Activated CD8-positive, alpha-beta memory T cell treated with anti-CD3 and anti-CD28 coated beads, Interleukin-2, amount 50 U/mL, for 4 hours (primary cell): ENCODE measurements at places on chromosomes 16 and 17.
A peak's percentile ranks its signal among the peaks of the same experiment; 100 is the strongest.

DNA sequence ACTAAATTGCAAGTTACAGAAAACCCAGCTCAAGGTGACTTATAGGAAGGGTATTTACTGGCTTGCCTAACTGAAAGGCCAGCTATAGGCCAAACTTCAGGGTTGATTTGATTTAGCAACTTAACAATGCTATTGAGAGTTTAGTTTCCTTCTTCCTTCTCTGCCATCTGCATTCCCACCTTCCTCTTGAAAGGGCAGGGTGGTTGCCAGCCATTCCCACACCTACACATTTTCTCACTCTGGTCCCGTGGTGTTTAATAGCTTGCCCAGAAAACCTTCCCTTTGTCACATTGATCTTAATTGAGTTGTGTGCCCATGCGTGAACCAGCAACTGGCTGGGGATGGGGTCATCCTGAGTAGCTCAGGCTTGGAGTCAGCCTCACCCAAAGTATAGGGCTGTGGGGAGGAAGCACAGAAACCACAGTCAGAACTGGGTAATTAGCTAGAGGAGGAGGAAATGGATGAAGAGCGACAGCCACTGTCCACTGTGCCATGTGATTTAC is 194.7 kb downstream of the SPECC1 start:
- DNase-seq: no peak

DNA sequence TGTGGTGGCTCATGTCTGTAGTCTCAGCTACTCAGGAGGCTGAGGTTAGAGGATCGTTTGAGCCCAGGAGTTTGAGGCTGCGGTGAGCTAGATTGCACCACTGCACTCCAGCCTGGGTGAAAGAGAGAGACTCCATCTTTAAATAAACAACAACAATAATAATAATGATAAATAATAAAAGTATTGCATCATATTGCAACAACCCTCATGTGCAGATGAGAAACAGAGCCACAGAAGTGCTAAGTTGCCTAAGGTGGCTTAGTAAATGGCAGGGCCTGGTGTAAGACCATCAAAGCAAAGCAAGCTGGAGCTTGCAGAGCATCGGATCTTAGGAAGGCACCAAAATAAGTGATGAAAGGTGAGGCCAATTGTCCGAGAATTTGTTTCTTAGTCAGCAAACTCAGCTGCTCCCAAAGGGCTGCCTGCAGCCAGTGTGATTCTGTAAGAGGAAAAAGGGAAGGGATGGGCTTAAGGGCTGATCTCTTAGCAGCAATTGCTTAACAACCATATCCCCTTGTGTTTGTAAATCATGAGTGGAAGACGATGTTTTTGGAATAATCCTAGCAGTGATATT is 45.3 kb upstream of the HS3ST3A1 start:
- no peak for DNase-seq

DNA sequence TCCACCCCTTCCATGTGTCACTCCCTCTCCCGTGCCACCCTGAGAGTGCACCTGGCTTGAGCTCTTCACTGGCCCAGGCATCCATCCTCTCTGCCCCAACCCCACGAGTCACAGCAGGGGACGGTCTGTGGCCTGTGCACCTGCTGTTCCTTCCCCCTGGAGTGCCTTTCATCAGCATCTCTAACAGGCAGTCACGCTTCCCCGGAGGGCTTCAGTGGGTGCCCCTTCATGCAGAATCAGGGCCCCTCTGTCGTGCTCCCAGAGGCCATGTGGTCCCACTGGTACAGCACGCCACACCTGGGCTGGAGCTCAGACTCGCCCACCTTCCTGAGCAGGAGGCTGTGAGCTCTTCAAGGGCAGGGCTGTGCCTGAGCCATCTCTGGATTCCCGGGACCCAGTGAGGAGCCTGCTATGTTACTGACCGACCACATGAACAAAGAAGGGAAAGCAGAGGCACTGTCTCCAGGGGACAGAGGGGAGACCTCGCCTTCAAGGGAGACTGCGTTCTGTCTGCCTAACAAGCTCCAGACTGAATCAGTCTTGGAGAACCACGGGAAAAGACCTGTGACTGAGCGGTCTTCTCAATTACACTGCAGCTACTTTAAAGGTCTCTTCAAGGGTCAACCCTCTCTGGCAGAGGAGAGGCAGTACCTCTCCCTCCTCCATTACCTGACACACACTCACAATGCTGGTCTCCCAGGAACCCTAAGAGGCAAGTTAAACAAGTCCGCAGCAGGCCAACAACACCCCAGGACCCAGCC is 78.8 kb upstream of the DOC2B start:
- DNase-seq: peak; percentile 7

GRCh38 chr16:81752876-81753227 is 26.2 kb upstream of the PLCG2 start:
- no peak for DNase-seq

- peak; percentile 59 for DNase-seq
These were observed at the start of gene STX1B for GRCh38 chr16:31010585-31011325. Gene STX1B, minus strand, starts transcription at chr16:31010638. Its CDS starts 242 bp downstream, at chr16:31010396.

GRCh38 chr17:60640503-60640902 is 37.1 kb upstream of the BCAS3 start:
- DNase-seq: no peak

DNA sequence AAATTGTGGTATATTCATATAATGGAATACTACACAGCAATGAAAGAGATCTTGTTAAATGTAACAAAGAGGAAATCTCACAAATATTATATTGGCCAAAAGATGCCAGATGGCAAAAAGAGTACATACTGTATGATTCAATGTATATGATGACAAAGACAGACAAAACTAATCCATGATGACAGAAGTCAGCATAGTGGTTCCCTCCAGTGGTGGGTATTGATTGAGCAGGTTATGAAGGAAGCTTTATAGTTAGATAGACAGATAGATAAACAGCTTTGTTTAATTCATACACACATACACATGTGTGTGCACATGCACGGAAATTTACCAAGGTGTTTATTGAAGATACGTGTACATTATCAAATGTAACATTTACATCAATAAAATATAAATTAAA is 74.4 kb upstream of the SMIM36 start:
- DNase-seq: no peak

GRCh38 chr17:28901866-28902818 is 737 bp downstream of the DHRS13 start:
- DNase-seq: peak; percentile 58

DNA sequence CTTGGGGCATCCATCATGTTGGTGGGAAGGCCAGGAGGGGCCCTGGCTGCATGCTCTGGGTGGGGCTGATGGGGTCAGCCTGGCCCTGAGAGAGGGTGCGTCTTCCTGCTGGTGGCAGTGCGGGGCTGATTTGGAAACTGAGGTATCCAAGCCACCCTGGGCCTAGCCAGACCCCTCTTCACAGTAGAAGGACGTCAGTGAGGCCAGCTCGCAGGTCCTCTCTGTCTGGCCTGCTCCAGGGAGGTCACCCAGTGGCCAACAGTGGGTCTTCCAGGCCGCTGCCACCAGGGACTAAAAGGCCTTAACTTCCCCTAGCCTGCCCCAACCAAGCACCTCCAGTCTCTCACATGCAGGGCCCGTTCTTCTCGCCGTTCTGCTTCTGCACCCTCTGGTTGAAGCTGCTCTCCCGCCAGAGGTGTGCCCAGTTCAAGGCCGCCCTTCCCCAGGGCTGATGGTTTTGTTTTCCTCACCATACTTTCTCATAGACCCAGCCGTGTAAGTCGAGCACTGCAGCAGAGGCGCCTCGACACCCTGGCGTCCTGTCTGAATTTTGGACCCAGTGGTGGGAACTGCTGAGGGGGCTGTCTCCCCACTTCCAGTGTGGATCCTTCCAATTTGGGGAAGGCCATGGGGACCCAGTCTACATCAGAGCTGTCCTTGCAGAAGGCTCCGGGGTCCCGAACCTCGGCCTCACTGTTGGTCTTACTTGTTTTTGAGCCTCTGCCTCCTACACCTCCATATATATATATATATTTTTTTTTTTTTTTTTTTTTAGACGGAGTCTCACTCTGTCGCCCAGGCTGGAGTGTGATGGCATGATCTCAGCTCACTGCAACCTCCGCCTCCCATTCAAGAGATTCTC is 42.9 kb upstream of the CDC42EP4 start:
- DNase-seq: no peak

- no peak for DNase-seq
These were observed 3.9 kb downstream of the IGFBP4 start for GRCh38 chr17:40447148-40447644.

DNA sequence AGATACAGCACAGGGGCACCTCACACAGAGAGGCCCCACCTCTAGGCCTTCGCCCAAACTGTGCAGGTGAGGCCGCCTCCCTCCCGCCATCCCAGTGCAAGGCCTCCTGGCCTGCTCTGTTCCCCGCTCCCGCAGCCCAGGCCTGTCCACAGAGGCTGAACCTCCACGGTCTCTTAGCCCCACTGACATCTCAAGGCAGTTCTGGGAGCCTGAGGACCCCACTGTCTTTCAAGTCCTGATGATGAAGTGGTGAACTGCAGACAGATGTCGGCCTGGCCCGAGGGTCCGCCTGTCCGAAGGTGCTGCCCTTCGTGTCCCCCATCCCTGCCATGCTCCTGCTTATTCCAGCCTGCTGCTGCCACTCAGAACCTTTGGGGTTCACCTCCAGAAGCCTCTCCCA is 32.3 kb downstream of the ENGASE start:
- no peak for DNase-seq

DNA sequence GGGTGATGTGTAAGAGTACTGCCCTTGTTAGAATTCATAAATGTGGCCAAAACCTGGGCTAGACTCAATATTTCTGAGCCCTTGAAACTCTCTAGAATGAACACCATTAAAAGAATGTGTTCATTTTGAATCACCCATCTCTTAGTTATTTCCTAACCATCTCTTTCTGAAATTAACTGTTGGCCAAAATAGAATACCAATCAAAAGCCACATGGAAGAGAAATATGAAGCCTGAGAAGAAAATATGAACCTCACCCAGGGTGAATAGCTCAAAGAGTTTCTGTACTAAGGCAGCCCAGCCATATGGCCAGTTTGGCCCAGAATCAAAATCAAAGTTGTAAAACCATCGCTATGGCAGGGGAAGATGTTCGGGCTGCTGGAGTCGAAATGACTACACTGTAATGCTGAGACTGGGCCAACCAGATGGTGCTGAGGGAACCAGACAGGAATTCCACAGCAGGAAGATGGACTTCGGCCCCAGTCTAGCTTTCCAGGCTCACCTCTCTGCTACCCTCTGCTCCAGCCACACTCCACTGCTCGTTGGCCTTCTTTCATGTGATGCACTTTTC is 154.3 kb upstream of the ZFHX3 start:
- no peak for DNase-seq

- peak; percentile 54 for DNase-seq
These were observed 681 bp downstream of the TMEM102 start for GRCh38 chr17:7435676-7436555.

GRCh38 chr17:41772218-41772585 is 14.3 kb downstream of the JUP start:
- no peak for DNase-seq

- peak; percentile 49 for DNase-seq
These were observed 43.8 kb downstream of the DNAJA2 start for GRCh38 chr16:46929378-46930332.

DNA sequence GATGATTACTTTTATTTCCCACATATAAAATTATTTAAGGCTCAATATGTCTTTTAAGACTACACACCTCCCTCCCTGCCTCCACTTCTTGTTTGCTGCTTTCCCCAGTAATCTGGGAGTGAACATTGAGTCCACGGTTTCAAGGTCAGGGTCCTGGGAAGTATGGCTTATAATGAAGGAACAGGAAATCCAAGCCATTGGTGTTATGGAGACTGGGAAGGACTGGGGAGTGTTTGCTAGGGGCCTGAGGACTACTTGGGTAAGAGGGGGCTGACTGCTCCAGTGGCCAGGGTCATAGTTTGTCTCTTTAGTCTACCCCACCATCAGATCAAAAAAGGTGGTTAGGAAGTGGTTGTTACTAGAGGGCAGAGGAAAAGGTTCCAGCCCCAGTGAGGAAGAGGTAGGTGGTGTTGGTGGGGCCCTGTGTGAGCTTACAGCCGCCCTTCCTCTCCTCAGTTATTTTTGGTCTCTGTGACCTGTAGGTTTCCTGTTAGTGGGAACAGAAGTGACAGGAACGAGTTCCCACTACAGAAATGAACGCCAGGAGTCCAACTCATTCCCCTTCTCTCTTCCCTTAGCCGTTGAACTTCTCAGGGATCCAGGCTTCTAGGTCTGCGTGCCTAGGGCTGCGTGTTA is 742 bp upstream of the SLC16A13 start:
- DNase-seq: peak; percentile 42

GRCh38 chr16:69717066-69717465 is 9.3 kb downstream of the NQO1 start:
- no peak for DNase-seq

DNA sequence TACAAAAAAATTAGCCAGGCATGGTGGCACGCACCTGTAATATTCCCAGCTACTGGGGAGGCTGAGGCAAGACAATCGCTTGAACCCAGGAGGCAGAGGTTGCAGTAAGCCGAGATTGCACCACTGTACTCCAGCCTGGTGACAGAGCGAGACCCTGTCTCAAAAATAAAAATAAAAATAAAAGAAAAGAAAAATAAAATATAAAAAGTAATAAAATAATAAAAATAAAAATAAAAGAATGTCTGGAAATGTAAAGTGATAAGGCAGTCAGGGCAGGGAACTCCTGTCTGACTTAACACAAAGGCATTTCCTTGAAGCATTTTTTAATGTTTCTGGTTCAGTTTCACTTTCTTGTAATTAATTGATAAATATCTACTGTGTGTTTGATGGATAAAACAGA is 34.7 kb upstream of the DNAJA2 start:
- no peak for DNase-seq

DNA sequence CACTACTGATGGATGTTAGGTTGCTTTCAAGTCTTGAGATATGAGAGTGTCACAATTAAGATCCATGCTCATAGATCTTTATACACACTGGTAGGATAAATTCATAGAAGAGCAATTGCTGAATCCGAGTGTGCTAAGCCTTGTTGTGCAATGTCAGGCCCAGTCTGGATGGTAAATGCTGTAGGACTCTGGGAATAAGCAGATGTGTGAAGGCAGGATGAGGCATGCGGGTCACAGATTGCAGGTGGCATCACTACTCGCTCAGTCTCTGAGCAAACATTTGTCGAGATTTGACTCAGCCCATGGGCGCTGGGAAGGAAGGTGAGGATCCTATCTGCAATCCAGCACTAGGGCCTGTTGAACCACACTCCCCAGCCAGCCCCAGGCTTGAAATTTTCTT is 40.7 kb downstream of the TMEM186 start:
- DNase-seq: no peak

GRCh38 chr17:45087504-45087975 is 26.4 kb downstream of the NMT1 start:
- DNase-seq: no peak

GRCh38 chr17:74592087-74592990 is at the start of gene CD300LD:
Gene CD300LD, minus strand, starts transcription at chr17:74592283. Its CDS starts 81 bp downstream, at chr17:74592202.
- DNase-seq: no peak

GRCh38 chr16:58651965-58652348 is 22.3 kb upstream of the CNOT1 start:
- DNase-seq: no peak
